T-helper 17 cell (primary cell): ENCODE measurements at places on chromosomes 7 and 10.

DNA sequence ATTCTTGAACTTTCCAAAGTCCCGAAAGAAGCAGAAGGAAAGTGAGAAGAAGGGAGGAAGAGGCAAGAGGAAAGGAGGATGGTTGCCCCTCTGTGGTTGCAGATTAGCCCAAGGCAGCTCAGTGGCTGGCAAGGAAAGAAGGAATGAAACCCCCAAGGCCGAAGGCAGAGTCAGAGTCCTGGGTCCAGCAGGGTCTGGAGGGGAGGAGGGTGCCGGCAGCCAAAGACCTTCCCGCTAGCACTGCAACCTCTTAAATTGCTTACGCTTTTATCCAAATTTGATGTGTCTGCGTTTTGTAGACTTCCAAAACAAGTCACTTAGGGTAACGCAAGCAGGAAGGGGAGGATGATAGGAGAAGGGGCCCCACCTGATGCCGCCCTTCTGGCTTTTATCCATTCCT, 7.4 kb upstream of the PFKP start:
- DNase-seq = no peak

DNA sequence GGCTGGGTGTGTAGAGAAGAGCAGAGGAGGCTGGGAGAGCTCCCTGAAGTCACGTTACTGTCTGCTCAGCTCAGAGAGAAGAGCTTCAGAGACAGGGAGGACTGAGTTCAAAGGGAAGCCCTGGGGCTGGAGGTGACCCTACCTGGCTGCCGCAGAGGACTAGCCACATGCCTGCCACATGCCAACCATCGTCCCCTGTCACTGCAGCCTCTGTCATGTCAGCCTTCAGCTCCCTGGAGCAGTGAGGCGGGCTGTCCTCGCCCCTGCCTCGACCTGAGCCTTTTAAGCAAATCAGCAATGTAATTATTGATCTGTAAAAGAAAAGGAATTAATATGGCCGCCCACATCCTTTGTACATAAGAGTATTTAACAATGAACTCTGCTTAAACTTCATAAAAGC, 89.3 kb upstream of the RET start:
- no peak for DNase-seq

DNA sequence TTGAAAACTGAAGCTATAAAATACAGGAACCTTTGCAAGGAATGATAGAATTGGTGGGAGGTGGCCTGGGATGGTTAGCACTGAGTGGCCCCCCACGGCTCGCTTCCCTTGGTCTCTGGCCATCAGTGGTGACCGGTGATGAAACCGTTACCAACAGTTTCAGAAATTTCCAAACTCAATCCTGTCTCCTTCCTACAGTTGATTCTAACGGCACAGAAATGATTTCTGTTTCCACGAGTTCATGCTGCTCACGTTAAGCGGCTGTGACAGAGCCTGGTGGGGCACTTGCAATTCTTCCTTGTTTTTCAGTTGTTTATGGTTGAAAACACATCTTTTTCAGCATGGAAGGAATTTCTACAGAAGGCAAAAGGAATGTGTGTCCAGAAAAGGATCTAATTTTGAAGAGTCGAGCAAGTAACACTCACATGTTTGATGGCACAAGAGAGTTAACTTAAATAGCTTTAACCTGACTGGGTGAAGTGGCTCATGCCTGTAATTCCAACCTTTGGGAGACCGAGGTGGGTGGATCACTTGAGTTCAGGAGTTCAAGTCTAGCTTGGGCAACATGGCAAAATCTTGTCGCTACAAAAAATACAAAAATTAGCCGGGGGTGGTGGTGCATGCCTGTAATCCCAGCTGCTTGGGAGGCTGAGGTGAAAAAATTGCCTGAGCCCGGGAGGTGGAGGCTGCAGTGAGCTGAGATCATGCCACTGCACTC, 100.1 kb downstream of the DNAJB6 start:
- no peak for DNase-seq

DNA sequence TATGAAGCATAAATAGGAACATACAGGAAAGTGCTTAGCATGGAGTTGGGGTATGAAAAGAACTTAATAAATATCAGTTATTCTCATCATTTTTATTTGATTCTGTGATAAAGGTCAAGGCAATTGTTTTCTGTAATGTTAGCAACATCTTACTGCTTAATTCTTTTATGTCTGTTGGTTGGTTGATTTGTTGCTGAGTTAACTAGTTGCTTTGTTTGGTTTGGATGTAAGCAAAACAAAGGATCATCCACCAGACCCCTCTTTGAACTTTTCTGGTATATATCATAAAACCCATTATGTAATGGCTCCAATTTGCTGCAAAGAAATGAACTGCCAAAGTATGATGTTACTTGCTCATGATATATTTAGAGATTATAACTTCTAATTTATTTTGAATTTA, 44.5 kb downstream of the CH25H start:
- DNase-seq = no peak

- peak; percentile 12 for DNase-seq
These were observed 567 bp downstream of the GTF2IRD1 start for GRCh38 chr7:74454021-74454924.

DNA sequence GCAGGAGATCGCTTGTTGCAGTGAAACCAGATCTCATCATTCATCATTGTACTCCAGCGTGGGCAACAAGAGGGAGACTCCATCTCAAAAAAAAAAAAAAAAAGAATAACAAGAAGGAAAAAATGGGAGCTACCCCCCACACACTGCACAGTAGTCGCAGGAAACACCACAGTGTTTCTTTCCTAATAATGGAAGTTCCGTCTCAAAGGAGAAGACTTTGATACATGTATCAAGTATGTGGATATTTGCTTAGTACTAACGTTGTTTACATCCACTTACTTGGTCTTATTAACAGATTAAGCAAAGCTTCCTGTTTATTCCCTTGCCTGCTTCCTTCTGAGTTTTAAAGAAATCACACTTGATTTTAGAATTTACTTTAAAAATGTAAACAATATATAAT, 22.2 kb downstream of the YAE1 start:
- DNase-seq = no peak

- no peak for DNase-seq
These were observed 11.6 kb downstream of the NKX6-2 start for GRCh38 chr10:132774181-132774901.

- no peak for DNase-seq
These were observed 5.8 kb downstream of the TBRG4 start for GRCh38 chr7:45105588-45106188.

DNA sequence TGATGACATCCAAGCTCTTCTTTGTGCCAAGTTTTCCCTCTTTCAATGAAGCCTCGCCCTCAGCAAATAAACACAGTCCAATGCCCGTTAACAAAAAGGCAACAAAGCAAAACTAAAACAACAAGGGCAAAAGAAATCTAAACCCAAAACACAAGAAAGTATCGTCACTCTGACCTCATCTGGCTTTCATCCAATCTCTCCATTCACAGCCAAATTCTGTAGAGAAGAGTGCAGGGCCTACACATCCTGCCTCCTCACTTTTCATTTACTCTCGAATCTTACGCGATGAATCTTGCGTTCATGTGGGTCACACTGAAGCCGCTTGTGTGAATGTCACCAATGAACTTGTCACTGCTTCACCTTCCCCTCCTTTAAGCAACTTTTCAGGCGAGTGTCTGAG, 15.9 kb upstream of the AKR1E2 start:
- no peak for DNase-seq

DNA sequence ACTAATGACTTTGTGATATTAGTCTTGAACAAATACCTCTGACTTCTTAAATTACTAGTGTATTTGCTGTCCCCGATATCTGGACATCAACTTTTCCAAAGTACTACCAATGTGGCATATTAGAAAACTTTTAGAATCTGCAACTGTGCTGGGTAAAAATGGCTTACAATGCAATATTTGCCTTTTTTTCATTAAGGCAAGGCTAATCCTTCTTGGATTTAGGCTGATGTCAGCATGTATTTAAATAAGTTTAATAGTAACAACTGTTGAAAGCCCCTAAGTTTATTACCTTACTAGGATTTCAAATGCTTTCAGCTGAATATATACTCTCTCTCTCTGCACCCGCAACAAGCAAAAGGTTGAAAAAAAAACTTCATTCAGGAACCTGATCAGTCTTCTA, 1232.3 kb downstream of the REEP3 start:
- no peak for DNase-seq

DNA sequence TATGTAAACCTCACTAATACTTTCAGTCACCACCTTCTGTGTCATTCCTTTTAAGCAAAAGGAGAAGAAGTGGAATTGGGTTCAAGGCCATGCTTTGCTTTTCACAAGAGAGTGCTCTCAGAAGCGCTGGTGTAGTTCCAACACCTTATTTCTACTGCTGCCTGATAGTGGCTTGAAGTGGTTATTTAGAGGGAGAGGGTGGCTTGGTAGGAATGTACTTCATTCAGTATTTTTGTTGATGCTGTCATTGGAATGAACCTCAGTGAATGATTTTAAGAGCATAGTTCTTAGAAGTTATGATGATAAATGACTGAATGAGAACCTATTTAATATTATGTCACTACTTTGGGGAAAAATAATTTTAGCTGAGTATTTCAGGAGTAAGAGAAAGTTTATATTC, 396.7 kb downstream of the EXOC4 start:
- DNase-seq = no peak

DNA sequence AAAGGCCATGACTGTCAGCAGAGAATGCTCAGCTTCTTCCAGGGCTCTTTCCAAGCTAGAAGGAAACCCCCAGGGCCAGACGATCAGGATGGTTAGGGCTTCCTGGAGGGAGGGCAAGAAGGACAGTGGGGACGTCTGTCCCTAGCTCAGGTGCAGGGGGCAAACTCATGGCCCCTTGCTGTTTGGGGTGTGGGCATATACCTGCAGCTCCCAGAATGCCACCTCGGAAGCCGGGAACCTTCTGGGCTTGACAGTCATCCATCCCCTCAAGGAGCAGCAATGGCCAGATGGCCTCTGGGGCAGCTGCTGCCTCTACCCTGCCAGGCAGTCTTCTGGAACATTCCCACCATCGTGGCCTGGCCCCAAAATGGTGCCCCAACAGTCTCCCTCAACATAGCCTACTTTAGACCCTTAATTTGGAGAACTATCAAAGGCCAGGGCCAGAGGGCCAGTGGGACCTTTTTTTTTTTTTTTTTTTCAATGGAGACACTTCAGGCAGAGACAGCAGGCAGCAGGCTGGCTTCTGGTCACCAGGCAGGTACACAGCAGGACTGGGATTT, 40.2 kb upstream of the ZMIZ1 start:
- no peak for DNase-seq

DNA sequence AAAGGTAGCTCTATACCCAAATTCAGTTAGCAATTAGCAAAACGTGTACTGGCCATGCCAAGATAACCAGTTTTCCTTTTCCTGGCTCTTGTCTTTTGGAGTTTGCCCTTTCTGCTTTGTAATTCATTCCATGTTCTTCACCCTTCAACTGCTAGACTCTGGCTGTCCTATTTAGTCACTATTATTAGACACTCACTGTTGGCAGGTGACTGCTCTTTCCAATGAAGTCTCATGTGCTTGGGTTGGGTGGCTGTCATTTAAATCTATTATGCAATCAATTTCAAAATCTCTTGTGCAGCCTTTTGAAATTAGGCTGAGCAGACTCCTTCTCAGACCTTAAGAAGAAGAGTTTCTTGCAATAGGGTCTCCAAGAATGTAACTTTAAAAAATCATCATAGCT, 266.5 kb downstream of the GPR158 start:
- DNase-seq = no peak

DNA sequence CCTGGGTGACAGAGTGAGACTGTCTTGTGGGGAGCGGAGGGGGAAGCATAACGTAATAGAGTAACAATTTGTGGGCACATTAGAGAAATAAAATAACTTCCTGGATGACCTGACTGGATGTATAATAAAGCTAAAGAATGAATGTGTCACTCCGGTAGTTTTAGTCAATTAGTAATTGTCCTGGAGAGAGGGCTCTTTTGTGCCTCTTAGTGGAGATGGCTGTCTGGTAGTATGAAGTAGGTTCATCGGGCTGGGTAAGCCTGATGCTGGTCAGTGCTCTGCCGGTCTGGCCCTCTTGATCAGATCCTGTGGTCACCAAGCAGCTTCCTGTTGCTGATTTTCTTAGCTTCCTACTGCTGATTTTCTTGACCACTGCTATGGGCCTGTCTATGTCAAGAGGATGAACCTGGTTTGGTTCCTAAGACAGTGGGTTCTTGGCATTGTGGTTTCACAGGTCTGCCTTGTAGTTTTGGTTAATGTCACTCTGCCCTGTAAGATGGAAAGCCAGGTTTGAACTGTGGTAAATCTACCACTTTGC, 34.1 kb downstream of the ZRANB1 start:
- DNase-seq = no peak

DNA sequence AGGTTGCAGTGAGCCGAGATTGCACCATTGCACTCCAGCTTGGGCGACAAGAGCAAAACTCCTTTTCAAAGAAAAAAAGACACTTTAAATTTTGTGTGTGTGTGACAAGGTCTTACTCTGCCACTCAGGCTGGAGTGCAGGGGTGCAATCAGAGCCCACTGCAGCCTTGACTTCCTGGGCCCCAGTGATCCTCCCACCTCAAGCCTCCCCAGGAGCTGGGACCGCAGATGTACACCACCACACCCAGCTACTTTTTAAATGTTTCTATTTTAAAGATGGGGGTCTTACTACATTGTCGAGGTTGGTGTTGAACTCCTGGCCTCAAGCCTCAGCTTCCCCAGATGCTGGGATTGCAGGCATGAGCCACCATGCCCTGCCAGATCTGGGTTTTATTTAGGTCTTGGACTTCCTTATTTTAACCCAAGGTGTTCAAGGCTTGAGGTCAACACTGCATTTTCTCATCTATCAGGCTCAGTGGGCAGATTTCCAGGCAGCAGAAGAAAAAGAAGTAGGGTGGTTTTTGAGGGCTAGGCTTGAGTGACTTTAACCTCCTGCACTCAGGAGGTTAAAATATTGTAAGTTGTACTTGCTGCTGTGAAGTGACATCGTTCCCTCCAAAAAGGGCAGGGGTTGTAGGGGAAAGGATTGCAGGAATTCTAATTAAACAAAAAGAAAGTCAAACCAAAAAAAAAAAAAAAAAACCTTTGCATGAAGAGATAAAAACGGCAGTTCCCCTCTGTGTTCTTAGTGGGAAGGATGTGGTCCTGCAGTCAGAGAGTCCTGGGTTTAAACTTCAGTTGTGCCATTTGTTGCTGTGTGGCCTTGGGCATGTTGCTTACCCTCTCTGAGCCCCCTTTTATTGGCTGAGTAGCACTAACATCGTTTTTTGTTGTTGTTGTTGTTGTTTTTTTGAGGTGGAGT, 71.5 kb downstream of the CARD11 start:
- DNase-seq = no peak

DNA sequence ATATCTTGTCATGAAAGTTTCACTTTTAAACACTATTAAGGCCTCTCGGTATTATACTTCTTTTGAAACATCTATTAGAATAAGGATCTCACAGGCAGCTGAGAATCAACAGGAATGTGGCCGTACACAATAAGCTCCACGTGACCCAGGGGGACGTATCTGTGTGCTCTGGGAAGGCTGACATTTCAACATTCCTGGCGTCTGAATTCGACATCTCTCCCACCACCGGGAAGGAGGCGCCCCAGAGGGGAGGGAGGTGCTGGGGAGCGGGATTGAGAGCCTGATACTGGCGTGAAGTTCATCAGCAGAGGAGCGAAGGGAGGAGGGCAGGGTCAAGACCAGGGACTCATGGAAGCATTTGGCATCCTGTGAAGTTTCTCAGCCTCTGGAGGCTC, 401.3 kb downstream of the DNAJB6 start:
- no peak for DNase-seq

- DNase-seq = no peak
These were observed 116.7 kb downstream of the CYP26A1 start for GRCh38 chr10:93190372-93190771.
